ENCODE measurements at places on chromosomes 6 and 20. TPM values are rescaled to one million over a fixed set of nuclear protein-coding genes. Genes with fewer than 3 reads are reported as not detected.

DNA sequence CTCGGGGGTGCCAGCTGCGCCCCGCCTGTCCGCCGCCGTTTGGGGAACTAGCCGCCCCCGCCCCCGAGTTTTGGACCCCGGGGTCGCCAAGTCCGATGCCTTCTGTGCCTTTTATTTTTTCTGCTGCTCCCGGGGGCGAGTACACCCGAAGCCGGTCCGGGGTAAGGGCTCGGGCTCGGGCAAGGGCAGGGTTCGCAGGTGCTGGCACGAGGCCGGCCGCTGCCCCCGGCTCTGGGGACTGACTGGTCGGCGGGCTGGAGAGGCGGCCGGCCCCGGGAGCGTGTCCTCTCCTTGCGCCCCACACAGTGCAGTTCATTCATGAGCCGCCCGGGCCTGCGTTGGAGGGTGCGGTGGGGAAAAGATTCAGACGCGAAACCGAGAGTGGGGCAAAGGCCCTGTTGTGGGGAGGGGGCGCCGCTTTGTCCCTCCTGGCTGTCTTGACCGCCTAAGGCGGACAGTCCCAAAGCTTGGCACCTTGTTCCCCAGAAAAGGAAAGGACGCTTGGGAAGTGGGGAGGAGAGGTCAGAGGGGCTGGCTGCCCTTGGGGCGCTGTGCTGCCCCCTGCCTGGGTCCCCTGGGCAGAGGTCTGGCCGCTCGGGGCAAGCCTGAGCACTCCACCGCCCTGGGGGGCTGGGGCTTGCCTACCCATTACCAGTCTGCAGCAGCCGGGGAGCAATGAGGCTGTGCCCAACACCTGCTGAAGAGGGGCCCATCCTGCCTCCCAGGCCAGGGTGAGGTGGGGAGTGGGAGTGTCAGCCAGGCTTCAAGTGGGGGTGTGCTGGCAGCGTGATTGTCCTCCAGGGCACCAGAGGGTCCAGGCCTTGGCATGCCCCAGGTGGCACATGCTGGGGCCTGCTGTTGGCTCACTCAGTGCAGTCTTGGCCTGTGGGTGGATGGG lies 915 bp downstream of the TMEM63B start:
- peak; percentile 88 for DNase-seq

Gene MOG
- 2.0 TPM for total RNA-seq

Gene ORC3
- total RNA-seq = 54.5 TPM

Gene NEURL2
- 8.1 TPM for total RNA-seq

Gene SLC17A1
- not detected for total RNA-seq

- no peak for DNase-seq
Observed at GRCh38 chr6:29295623-29296022, 5.9 kb upstream of the OR14J1 start.

Data from H7 (cell line).